ENCODE measurements at places on chromosomes 3 and 15.

DNA sequence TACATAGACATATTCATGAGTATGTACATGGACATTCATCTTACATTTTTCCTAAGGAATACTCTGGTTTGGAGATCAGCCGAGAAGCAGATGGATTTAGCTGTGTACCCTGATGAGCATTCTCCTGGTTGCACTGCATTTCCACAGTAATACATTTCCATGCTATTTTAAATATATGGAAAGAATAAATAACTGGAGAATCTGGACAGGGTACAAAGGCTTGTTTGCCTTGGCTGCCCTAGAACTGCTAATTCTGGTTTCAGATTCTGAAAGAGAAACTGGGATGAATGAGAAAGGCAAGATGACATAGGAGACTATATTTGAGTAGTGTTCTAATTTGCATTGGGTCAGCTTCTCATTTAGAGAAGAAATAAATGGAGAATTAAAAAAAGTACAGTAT lies 190.8 kb upstream of the FAM3D start:
- DNase-seq = no peak

GRCh38 chr15:94348084-94348483 lies 116.7 kb downstream of the MCTP2 start:
- no peak for DNase-seq

DNA sequence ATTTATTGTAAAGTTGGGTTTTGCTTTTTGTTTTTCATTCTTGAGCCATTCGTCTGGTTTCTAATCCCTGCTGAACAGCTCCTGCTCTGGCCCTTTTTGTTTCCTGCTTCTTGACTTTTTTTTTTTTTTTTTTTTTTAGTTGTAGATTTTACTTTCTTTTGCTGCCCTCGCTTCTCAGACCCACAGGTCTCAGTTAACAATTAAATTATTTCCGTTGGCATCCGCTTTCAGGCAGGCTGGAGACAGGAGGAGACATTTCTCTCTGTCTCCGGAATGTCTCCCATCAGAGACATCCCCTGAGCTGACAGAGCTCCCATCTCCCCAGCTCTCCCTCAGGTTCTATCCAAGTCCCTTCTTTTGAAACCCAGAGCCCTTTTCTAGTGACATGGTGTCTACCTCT lies 68.6 kb downstream of the SLC6A6 start:
- no peak for DNase-seq

GRCh38 chr3:168570404-168571155 lies 474.9 kb upstream of the GOLIM4 start:
- DNase-seq = no peak

- DNase-seq = no peak
Measured at GRCh38 chr15:88716543-88717381, 77.9 kb downstream of the ISG20 start.

DNA sequence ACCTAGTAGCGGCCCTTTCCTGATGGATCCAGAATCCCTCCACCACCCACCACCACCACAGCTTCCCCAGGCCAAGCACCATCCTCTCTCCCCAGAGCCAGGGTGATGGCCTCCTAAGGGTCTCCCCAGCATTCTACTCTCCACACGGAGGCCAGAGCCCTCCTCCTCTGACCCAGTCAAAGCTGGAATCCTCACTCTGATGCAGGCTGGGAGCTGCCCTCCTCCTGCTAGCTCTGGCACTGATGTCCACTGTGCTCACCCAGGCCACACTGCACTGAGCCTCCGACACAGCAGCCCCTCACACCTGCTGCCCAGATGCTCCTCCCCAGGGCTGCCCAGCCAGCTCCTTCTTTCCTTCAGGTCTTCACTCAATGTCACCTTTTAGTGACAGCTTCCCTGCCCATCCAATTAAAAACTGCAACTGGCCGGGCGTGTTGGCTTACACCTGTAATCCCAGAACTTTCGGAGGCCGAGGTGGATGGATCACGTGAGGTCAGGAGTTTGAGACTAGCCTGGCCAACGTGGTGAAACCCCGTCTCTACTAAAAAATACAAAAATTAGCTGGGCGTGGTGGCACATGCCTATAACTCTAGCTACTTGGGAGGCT lies 21.0 kb downstream of the XXYLT1 start:
- no peak for DNase-seq

DNA sequence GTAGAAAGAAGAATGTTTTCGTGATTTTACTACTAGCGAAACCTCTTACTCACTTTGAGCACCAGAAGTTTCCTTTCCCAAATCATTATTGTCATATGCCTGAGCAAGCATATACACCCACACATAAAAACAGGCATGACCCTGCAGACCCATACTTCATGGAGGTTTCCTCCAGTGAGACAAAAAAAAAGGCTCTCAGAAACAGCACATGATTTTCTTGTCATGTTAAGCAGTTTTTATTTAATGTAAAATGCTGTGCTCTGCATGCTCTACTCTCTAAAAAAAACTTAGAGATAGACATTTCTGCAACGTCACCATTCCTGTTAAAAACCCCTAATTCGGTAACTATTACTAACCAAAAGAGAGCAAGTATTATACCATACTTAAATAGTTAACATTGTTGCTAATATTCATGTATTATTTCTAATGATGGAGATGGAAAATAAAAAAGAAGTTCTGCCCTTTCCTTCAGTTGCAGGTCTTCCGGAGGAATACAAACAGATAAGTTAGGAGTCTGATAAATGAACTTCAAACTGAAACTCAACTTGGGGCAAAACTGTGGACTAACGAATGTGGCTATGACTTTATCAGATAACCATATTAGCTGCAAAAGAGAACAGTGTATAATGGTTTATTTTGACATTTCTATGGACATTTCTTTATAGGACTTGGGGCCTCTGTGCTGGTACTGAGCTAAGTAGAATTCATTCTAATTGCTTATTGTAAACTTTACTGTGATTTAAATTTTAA lies 15.9 kb downstream of the CD200R1 start:
- no peak for DNase-seq

- DNase-seq = no peak
Measured at GRCh38 chr3:134693804-134694203, 43.0 kb upstream of the KY start.

Data from DMS 273 treated with DMSO at 0.1 percent for 48 hours (cell line).